Cardiac muscle cell (in vitro differentiated cells and primary cell): ENCODE measurements at places on chromosomes 3 and 15. TPM values are rescaled to one million over a fixed set of nuclear protein-coding genes. Genes with fewer than 3 reads are reported as not detected.

- no peak for DNase-seq
- H3K4me3 ChIP-seq = no peak overlapping the region
- H3K27me3 ChIP-seq = no peaks in the 10 kb centered on the region
- peaks cover 64% of the 10 kb centered on the region for H3K4me1 ChIP-seq
- H3K36me3 ChIP-seq = no peaks in the 10 kb centered on the region
These were observed 1.2 kb upstream of the CAPN3 start for GRCh38 chr15:42358141-42358540.

DNA sequence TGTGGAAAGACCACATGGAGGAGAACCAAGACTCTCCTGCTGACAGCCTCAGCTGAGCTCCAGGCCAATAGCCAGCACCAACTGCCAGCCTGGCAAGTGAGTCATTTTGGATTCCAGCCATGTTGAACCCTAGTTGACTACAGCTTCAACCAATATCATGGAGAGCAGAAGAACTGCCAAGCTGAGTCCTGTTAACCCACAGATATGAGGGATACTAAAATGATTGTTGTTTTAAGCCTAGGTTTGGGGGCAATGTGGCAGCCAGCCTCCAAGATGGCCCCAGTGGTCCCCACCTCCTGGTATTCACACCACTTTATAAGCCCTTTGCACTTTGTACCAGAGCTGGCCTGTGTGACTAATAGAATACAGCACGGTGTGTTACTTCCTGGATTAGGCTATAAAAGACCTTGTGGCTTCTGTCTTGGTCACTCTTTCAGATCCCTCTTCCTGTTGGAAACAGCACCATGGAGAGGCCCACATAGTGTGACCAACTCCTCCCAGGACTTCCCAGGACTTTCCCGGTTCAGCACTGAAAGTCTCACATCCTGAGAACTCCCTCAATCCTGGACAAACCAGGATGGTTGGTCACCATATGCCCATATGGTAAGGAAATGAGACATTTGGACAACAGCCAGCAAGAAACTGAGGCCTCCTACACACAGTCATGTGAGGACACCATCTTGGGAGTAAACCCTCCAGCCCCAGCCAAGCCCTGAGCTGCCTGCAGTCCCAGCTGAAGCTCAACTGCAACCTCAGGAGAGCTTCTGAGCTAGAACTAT is 32.4 kb upstream of the CDV3 start:
- peak; percentile 59 for DNase-seq
- no peak overlapping the region for H3K4me3 ChIP-seq
- H3K27me3 ChIP-seq = no peaks in the 10 kb centered on the region
- H3K27ac ChIP-seq = no peak overlapping the region
- no peaks in the 10 kb centered on the region for H3K4me1 ChIP-seq

Gene TUSC7
- not detected in 2 replicates for total RNA-seq

Gene LRRIQ4
- 0.15 TPM in 1 of 2 replicates, not detected in the other for total RNA-seq

Gene SLC2A2
- not detected in 2 replicates for total RNA-seq

Gene CYP1A2
- not detected in 2 replicates for total RNA-seq
